ENCODE measurements at places on chromosomes 2 and 18. TPM values are rescaled to one million over a fixed set of nuclear protein-coding genes. Genes with fewer than 3 reads are reported as not detected.

- H3K4me1 ChIP-seq: no peaks in the 10 kb centered on the region
- no peaks in the 10 kb centered on the region for H3K27me3 ChIP-seq
- H3K4me3 ChIP-seq: no peak overlapping the region
- H3K36me3 ChIP-seq: no peaks in the 10 kb centered on the region
Observed at GRCh38 chr2:193446967-193447366, 1252.2 kb upstream of the TMEFF2 start.

CLHC1 gene
- total RNA-seq: 13.6 TPM

- H3K4me3 ChIP-seq: no peak overlapping the region
- no peak for DNase-seq
- H3K27ac ChIP-seq: no peak overlapping the region
- H3K27me3 ChIP-seq: no peaks in the 10 kb centered on the region
- H3K36me3 ChIP-seq: no peaks in the 10 kb centered on the region
Observed at GRCh38 chr2:201105759-201106158, 10.2 kb upstream of the CFLAR start.

- H3K36me3 ChIP-seq: peaks cover 2% of the 10 kb centered on the region
- no peak overlapping the region for H3K27ac ChIP-seq
- H3K4me3 ChIP-seq: no peak overlapping the region
Observed at GRCh38 chr2:100939445-100939844, 62.6 kb upstream of the RPL31 start.

HAAO gene
- 12.5 TPM for total RNA-seq

GRCh38 chr2:141911485-141912066 is 219.2 kb downstream of the LRP1B start:
- peak; percentile 13 for DNase-seq
- H3K36me3 ChIP-seq: no peaks in the 10 kb centered on the region
- H3K4me3 ChIP-seq: no peak overlapping the region
- H3K27me3 ChIP-seq: no peaks in the 10 kb centered on the region
